WTC11 (cell line): ENCODE measurements at places on chromosomes 12 and 14. TPM values are rescaled to one million over a fixed set of nuclear protein-coding genes. Genes with fewer than 3 reads are reported as not detected.

- 0 out of 2 replicates have a peak, but pooled peaks cover 2% of the 10 kb centered on the region for H3K36me3 ChIP-seq
- DNase-seq: no peak
- H3K4me3 ChIP-seq: no peak overlapping the region
- H3K4me1 ChIP-seq: no peaks in the 10 kb centered on the region
These were observed 114.6 kb upstream of the MED13L start for GRCh38 chr12:116392061-116392460.

The CPNE6 gene
- total RNA-seq: not detected in 3 replicates

The MORN3 gene
- total RNA-seq: 0.37 to 0.80 TPM (median 0.50 TPM) in 3 replicates

The FOXA1 gene
- total RNA-seq: 0.21 to 0.34 TPM (median 0.28 TPM) in 3 replicates

GRCh38 chr14:65478596-65478995 is 66.1 kb downstream of the FUT8 start:
- no peak overlapping the region for H3K4me3 ChIP-seq
- H3K27me3 ChIP-seq: no peaks in the 10 kb centered on the region
- H3K27ac ChIP-seq: no peak overlapping the region
- H3K4me1 ChIP-seq: peaks cover 78% of the 10 kb centered on the region

The NYNRIN gene
- total RNA-seq: 16.6 to 18.3 TPM (median 17.9 TPM) in 3 replicates

DNA sequence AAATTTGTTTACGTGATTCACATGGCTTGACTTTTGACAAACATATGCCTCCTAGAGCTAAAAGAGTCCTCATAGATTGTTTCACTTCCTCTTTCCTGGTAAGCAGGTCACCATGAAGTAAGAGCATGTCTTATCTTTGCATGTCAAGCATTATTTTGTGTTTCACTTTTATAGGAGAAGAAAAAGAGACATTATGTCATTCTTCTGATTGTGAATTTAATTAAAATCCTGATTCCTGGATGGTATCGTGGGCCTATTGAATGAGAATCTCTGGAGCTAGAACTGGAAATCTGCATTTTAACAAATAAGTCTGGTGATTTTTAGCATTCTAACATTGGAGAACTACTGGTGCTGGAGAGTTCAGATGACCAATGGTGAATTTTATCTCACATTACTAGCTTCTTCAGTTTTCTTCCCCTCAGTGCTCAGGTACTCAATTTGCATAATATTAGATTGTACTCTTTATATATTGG is 218.6 kb upstream of the ATP2B1 start:
- H3K27ac ChIP-seq: no peak overlapping the region
- H3K4me1 ChIP-seq: peaks cover 5% of the 10 kb centered on the region; the same call in 1 of the 2 replicates
- no peak overlapping the region for H3K4me3 ChIP-seq

DNA sequence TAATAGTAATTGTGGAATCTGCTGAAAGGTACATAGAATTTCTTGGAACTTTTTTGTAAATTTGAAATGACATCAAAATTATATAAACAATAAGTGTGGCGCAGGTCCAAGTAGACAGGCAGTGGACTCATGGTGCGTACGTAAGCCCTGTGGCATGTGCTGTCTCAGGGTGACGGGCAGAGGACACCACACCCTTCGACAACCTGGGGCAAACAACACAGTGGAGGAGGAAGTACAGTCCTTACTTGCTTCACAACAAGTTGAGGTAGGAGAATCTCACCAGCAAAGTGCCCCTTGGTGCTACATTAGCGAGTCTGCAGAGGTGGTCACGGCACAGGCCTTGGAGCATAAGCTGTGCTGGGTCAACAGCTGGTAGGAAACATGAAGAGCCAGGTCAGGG is 180.9 kb downstream of the AEBP2 start:
- H3K4me1 ChIP-seq: peaks cover 18% of the 10 kb centered on the region
- no peaks in the 10 kb centered on the region for H3K27me3 ChIP-seq
- no peak overlapping the region; the same call in 1 of the 2 replicates for H3K27ac ChIP-seq
- no peak overlapping the region for H3K4me3 ChIP-seq
- no peaks in the 10 kb centered on the region for H3K36me3 ChIP-seq

DNA sequence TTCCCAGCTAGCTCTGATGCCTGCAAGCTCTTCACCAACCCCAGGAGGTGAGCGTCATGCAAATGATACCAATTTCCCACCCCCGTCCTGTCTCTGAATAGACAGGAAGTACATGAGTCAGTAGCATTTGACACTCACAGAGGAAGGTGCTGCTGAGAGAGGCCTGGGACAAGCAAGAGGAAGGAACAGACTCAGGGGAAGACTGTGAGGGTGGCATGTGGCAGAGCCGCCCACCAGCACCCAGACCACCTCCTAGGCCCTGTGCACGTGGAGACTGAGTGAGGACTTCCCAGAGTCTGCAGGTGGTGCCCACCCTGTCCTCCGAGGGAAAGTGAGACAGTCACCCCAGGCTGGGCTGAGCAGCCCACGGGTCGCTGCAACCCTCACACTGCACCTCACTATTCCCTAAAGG is 199.5 kb upstream of the SFSWAP start:
- H3K4me1 ChIP-seq: peaks cover 19% of the 10 kb centered on the region
- H3K4me3 ChIP-seq: no peak overlapping the region
- H3K27me3 ChIP-seq: no peaks in the 10 kb centered on the region; the same call in 1 of the 2 replicates
- H3K36me3 ChIP-seq: no peaks in the 10 kb centered on the region

The SLC41A2 gene
- total RNA-seq: 2.8 to 3.8 TPM (median 3.8 TPM) in 3 replicates

DNA sequence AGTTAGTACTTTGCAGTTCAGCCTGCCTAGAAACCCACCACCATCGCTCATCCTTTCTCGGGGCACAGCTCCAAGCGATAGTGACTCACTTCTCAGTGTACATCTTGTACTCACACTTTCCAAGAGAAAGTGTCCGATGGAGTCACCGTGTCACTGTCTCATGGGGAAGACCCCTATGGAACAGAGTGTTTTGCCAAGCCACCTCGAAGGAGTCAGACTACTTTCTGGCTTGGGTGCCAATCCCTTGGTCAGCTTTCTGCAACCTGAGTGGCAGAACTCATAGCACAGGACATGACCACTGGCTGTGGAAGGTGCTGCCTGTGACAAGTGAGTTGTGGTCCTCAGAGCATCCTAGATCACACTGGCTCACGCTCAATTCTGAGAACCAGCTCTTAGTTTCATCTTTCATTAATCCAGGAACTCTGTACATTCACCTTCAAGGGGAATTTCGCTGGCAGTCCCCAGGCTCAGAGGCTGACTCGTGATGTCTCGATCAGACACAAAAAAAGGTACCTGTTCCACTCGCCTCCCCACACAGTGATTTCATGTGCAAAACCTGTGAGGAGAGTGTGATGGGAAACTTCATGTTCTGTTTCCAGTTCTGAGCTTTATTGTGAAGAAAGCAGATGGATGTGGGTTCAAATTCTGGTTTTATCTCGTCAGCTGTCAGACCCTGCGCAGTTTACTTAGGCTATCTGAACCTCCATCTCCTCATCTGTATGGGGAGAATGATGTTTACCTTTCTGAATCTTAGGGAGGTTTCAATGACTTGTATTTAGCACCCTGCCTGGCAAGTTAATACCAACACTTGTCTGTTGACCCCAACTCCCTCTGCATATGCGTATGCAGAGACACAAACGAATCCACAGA is 127.3 kb upstream of the CCND2 start:
- no peak overlapping the region for H3K4me3 ChIP-seq
- peaks cover 39% of the 10 kb centered on the region for H3K4me1 ChIP-seq
- no peak for DNase-seq
- H3K27ac ChIP-seq: no peak overlapping the region; the same call in none of the 2 replicates
- peaks cover 11% of the 10 kb centered on the region for H3K36me3 ChIP-seq

- H3K4me3 ChIP-seq: peak overlapping the region; percentile 18
- peak; percentile 36 for DNase-seq
- peaks cover 24% of the 10 kb centered on the region for H3K27me3 ChIP-seq
These were observed 116.3 kb downstream of the GLT1D1 start for GRCh38 chr12:128969480-128970055.

GRCh38 chr12:99600388-99600787 is 47.2 kb upstream of the GARIN6 start:
- no peaks in the 10 kb centered on the region for H3K27me3 ChIP-seq
- H3K4me1 ChIP-seq: peaks cover 10% of the 10 kb centered on the region
- no peak overlapping the region for H3K4me3 ChIP-seq
- H3K27ac ChIP-seq: no peak overlapping the region
- no peaks in the 10 kb centered on the region for H3K36me3 ChIP-seq

DNA sequence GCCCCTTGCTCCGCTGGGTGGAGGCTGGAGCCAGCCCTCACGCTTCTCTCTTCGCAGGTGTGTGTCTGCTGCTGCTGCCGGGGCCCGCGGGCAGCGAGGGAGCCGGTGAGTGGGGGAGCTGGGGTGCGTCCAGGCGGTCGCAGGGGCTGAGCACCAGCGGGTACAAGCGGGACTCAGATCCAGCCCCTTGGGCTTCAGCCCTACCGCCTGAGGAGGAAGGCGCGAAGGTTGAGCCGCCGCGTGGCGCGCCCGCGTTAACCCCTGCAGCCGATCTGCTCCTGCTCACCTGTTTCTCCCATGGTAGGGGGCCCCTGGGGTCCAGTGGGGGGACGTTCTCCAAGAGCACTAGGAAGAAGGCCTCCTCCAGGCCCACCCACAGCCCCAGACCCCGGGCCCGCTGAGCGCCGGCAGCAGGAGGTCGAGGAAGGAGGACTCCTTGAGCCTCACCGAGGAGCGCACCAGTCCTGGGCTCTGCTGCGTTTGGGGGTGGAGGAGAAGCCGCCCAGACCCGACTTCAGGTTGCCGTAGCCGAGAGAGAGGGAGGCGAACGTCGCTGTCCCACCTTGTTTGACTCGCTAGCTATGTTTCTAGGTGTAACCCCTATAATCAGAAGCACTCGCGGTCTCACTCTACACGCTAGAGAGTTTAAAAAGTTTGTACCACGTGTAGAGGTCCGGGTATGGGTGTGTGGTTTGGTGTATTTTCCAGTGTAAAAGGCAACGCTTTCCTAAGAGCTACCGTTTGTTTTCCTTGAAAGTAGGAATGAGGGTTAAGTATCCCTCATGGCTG is 834 bp downstream of the COCH start:
- H3K27me3 ChIP-seq: peaks cover 52% of the 10 kb centered on the region
- peaks cover 35% of the 10 kb centered on the region for H3K4me1 ChIP-seq
- no peaks in the 10 kb centered on the region for H3K36me3 ChIP-seq
- peak; percentile 53 for DNase-seq
- H3K4me3 ChIP-seq: peak overlapping the region; percentile 64

The PKP2 gene
- total RNA-seq: 21.7 to 22.0 TPM (median 21.9 TPM) in 3 replicates

GRCh38 chr14:69013943-69014782 is 35.1 kb upstream of the ACTN1 start:
- DNase-seq: peak; percentile 71
- no peak overlapping the region for H3K4me3 ChIP-seq
- no peaks in the 10 kb centered on the region for H3K36me3 ChIP-seq
- peak overlapping the region; percentile 71 for H3K27ac ChIP-seq
- H3K27me3 ChIP-seq: no peaks in the 10 kb centered on the region
- H3K4me1 ChIP-seq: peaks cover 38% of the 10 kb centered on the region

- no peak overlapping the region for H3K27ac ChIP-seq
- H3K4me3 ChIP-seq: peak overlapping the region; percentile 80
- no peak for DNase-seq
- H3K27me3 ChIP-seq: 0 out of 2 replicates have a peak, but pooled peaks cover under 1% of the 10 kb centered on the region
These were observed 413 bp downstream of the RARG start for GRCh38 chr12:53231671-53231920.

DNA sequence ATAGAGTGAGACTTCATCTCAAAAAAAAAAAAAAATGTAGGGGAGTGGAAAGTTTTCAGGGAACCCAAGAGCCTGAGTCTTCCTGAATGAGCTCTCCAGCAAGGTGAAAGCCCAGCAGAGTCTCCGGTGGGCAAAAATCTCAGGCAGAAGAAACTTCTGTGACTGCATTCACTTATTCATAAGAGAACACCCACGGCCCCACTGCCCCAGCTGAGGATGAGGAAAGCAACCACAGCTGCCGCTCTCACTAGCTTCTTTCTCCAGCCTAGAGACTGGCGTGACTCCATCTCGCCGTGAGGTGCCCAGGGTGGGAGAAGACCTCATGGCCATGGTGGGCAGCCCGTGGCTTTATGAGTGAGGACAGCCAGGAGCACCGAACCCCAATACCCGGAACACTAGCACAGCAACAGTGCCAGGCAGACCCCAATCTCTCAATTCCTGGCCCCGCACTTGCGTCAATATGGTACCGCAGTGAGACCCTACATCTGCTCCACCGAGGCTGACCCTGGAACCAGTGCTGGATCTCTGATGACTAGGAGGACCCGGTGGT is 29.7 kb upstream of the DYNC1H1 start:
- H3K4me1 ChIP-seq: no peaks in the 10 kb centered on the region
- H3K27ac ChIP-seq: no peak overlapping the region
- H3K27me3 ChIP-seq: peaks cover 49% of the 10 kb centered on the region
- no peak overlapping the region for H3K4me3 ChIP-seq
- no peaks in the 10 kb centered on the region for H3K36me3 ChIP-seq

DNA sequence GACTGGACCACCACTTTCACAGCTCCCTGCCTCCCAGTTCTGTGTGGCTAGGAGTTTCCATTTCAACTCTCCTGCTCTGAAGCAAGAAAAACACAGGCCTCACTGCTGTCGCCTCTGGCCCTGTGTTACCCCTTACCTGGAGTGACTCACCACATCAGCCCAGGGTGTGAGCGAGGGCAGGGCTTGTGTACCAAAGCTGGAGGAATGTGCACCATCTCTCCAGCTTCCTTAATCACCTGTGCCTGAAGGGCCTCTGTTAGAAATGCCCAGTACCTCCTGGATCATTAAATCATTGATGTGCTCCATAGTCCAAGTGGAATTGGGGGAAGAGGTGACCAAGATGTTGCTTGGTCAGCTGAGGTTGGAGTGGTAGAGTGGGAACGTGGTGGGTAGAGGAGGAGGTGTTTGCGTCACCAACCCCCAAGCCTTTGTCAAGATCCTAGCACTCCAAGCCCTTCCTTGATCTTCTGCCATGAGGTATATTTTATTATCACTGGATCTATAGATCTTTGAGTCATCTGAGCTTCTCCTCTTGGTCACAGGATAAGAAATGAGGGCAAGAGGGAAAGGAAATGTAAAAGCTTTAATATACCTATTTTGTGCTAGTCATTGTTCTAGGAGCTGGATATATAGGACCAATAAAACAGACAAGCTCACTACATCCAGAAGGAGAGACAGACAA is 51.3 kb downstream of the SSPN start:
- no peaks in the 10 kb centered on the region for H3K4me1 ChIP-seq
- no peak overlapping the region for H3K4me3 ChIP-seq
- no peaks in the 10 kb centered on the region for H3K27me3 ChIP-seq
- H3K27ac ChIP-seq: no peak overlapping the region

- H3K27ac ChIP-seq: peak overlapping the region; percentile 49; the same call in 1 of the 2 replicates
- no peaks in the 10 kb centered on the region; the same call in 1 of the 2 replicates for H3K27me3 ChIP-seq
- H3K4me3 ChIP-seq: no peak overlapping the region
- DNase-seq: no peak
- peaks cover 34% of the 10 kb centered on the region for H3K4me1 ChIP-seq
These were observed 28.2 kb downstream of the DENND5B start for GRCh38 chr12:31562594-31563328.

The GLT1D1 gene
- 1.4 to 1.5 TPM (median 1.5 TPM) in 3 replicates for total RNA-seq

The IQSEC3 gene
- total RNA-seq: 1.7 to 2.6 TPM (median 2.2 TPM) in 3 replicates

- no peak for DNase-seq
- H3K4me1 ChIP-seq: peaks cover 6% of the 10 kb centered on the region
- no peaks in the 10 kb centered on the region for H3K27me3 ChIP-seq
- H3K27ac ChIP-seq: no peak overlapping the region
- no peak overlapping the region for H3K4me3 ChIP-seq
- H3K36me3 ChIP-seq: no peaks in the 10 kb centered on the region
These were observed 265.5 kb downstream of the CACNA1C start for GRCh38 chr12:2318286-2318685.

DNA sequence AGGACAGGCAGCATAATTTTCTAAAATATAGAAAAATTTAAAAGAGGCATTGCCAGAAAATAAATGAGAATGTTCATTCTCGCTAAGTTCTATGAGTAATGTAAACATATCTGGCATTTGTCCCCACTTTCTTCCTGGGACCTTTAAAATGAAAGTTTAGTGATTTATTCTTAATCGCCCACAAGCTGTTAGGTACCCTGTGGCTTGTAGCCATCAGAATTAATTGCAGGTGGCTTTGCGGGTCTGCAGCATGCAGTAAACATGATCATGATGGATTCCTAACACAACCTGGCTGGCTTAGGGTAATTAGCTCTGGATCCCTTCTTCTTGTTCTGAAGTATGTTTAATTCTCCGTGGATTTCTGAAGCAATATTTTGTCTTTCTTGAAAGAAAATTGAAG is 103.5 kb upstream of the FRMD6 start:
- DNase-seq: no peak
- no peaks in the 10 kb centered on the region for H3K36me3 ChIP-seq
- no peak overlapping the region for H3K27ac ChIP-seq
